ENCODE measurements at places on chromosomes 2 and 18.

GRCh38 chr2:28522481-28522880 is 26.6 kb downstream of the PLB1 start:
- no peak for DNase-seq

GRCh38 chr2:119488245-119489214 is 35.8 kb downstream of the SCTR start:
- DNase-seq, result peak; percentile 79

DNA sequence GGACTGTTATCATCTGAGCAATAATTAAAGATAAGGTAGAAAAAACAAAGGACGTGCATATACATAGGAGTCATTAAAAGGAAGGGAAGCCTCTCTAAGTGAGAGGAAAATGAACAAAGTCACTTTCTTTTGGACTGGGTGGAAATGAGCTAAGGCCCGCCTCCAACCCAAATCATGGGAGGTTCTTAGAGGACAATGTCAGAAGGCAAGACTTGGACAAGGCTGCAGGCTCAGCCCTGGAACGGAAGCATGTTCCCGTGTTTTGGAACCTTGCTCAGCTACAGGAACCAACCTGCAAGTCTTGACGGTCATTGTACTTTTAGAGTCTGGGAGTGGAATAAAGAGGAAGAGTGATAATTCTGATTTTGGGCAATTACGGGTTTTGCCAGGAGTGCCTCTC is 59.4 kb upstream of the EPB41L3 start:
- no peak for DNase-seq

DNA sequence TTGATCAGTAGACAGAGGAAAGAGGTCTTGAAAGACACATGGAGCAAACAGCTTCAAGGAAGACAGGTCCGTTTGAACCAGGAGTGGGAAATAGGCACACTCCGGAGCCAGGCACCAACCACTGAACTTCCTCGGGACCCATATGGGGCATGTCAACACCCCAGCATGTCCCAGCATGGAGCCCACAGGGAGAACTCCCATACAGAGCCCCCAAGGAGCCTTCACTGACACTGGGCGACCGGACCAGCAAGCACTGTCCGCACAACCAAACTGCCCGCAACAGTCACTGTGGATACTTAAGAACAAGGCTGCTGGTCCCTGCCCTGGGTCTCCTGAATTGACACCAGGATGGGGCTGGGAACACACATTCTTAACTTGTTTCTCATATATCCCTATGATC is 286.2 kb upstream of the SALL3 start:
- no peak for DNase-seq

- no peak for DNase-seq
Observed at GRCh38 chr2:75186821-75187220, 12.5 kb downstream of the TACR1 start.

GRCh38 chr18:73992242-73993022 is 155.2 kb downstream of the FBXO15 start:
- DNase-seq, result no peak

DNA sequence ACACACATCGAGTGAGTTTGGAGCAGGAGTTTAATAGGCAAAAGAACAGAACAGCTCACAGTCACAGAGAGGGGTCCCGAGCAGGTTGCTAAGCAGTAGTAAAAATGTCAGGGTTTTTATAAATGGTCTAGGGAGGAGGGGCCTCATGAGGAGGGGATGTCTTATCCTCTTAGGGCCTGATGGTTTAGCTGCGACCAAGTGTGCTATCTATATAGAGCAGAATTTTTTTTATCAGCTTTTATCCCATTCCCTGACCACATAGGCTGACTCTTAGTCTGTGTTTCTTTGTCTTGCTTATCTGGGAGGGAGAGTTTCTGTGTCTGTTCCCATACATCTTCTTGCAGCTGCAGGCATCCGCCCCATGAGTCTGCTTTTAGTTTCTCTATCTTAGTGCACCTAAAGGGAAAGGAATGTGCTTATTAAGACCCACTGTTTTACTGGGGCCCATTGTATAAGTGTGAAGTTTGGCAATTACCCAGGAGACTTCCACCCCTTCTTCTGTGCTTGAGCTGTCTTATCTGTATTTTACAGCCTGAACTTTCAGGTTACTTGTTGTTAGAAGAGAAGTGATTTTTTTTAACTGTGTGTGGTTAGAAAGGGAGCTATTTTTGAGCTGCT is 30.4 kb upstream of the GMCL1 start:
- DNase-seq, result no peak

DNA sequence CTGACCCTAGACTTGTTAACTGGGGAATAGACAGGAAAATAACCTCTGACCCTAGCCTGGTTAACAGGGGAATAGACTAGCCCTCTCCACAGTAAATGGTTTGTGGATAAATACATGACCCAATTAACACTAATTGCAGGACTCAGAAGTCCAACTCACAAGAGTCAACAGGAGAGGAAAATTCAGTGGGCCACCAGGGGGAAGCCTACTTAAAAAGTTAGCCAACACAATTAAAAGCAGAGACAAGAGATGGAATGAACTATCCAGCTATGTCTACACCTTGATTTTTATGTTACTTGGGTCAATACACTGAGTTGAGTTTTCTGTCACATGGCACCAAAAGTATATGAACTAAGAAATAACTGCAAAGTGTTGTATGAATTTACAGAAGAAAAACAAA is 158.8 kb upstream of the SLC39A10 start:
- DNase-seq, result peak; percentile 64

GRCh38 chr2:39024833-39025232 is 96.0 kb downstream of the SOS1 start:
- no peak for DNase-seq

- no peak for DNase-seq
Observed at GRCh38 chr2:85434696-85435095, 16.2 kb downstream of the SH2D6 start.

DNA sequence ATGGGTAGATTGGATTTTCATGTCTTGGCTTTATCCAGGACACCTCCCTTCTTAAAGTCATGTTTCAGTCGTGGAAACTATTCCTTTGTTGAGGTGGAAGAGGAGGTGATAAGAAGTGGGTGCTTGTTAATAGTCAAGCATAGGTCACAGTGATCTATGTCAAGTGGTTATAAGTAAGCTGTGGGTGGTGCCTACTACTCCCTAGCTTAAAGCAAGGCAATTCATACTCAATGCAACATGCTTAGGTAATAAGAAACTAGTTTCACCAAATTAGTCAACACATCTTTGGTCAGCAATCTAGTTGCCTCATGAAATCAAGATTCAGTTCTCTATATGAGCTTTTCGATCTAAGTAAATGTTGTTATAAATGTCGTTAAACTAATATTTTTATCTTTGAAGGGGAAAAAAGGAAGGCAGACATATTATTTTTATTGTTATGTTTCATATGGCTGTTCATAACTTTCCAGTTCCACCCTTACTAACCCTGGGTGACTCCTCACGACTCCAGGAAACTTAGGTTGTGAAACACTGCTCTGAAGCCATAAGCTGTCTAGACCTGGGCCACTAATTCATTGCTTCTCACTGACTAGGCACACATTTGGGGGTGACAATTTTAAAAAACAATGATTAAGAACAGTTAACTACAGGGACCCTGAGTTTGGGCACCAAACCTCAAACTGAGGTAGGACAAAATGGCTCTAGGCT is 5.8 kb upstream of the ABCB11 start:
- DNase-seq, result no peak

- DNase-seq, result no peak
Observed at GRCh38 chr2:215772003-215772402, 241.3 kb downstream of the MREG start.

DNA sequence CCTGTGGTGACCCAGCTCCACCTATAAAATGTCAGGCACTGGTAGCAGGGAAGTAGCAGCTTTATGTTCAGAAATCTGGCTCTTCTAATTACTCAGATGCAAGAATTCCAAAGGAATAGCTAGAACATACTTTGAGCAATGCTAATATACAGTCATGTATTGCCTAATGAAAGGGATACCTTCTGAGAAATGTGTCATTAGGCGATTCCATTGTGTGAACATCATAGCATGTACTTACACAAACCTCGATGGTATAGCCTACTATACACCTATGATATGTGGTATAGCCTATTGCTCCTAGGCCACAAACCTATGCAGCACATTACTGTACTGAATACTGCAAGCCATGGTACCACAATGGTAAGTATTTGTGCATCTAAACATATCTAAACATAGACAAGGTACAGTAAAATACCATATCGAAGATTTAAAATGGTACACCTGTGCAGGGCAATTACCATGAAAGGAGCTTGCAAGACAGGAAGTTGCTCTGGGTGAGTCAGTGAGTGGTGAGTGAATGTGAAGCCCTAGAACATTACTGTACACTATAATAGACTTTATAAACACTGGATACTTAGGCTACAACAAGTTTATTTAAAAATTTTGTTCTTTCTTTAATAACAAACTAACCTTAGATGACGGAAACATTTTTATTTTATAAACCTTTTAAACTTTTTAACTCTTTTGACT is 50.3 kb upstream of the ETAA1 start:
- DNase-seq, result no peak
